ENCODE measurements at places on chromosomes 12 and 14.

- no peak for DNase-seq
Observed at GRCh38 chr12:109537136-109537535, 36.2 kb downstream of the MMAB start.

- DNase-seq, result no peak
Observed at GRCh38 chr14:99936738-99937474, 128.3 kb upstream of the EVL start.

GRCh38 chr14:61467296-61467695, 145.9 kb downstream of the PRKCH start:
- no peak for DNase-seq

DNA sequence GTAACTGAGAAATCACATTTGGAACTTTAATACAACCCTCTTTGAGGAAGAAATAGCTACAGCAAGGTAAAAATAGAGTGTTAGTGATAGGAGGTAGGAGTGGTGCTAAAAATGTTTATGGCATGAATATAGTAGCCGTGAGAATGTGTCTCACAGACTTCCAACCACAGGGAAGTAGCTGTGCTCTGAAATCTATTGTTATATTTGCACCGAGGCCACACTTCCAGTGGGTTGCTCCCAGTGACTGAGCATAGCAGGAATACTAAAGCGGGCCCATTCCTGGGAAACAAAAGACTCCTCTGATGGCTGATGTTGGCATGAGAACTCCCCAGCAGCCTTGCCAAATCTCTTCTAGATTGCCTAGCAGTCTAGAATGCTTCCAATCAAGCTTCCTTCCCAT, 174.1 kb upstream of the PLXNC1 start:
- no peak for DNase-seq

GRCh38 chr12:128715485-128715884, 108.3 kb downstream of the SLC15A4 start:
- no peak for DNase-seq

- DNase-seq, result no peak
Observed at GRCh38 chr12:125688881-125689280, 623.6 kb downstream of the AACS start.

DNA sequence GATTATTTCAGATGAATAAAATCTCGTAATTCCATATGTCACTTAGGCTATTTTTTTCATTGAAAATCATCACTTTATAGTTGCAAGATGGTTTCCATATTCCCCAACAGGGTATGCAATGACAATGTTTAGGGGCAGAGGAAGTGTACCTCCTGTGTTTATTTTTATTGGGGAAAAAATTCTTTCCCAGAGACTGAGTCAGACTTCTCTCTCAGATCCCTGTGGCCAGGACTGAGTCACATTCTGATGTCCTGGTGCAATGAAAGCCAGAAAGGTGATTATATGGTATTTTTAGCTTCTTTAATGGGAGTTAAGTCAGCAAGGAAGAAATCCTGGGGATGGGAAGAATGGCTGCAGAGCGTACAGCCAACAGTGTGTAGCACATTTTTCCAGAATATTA, 196.9 kb upstream of the ALG10 start:
- DNase-seq, result no peak

GRCh38 chr12:77231501-77231918, 166.1 kb upstream of the E2F7 start:
- no peak for DNase-seq

- no peak for DNase-seq
Observed at GRCh38 chr12:63948211-63948610, 103.7 kb downstream of the SRGAP1 start.

GRCh38 chr14:95361373-95362137, 41.8 kb upstream of the CLMN start:
- peak; percentile 80 for DNase-seq

GRCh38 chr14:32009976-32010581, 67.0 kb upstream of the ARHGAP5 start:
- no peak for DNase-seq

DNA sequence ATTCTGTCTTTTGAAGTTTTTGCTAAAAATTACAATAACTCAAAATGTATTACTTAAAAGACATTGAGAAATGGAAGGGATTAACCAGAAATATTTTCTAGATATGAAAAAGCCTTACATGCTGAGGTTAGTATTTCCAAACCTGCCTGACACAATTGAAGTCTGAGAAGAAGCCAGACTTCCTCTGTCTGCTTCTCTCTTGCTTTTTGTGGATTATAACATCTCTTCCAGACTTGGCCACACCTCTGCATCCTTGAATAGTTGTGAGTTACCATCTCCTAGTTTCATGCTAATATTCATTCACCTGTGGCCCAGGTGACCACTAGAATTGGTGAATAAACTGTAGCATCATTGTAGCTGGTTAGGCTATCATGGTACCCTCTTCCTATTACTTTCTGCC, 497.6 kb downstream of the SLC16A7 start:
- no peak for DNase-seq

DNA sequence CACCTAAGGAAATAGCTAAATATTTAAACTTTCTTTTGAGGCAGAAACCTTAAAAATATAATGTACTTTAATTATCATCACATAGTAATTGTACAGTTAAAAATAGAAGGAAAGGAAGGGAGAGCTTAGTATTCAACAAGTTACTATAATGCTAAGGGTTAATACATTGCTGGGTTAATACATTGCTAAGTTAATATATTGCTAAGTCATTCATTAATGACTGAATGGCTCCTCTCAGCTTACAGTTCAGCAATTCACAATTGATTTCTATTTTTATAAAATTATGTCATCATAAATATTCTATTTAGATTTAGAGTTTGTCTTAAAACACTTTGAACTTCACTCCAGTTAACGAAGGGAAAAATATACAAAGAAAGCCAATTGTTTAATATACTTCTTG, 207.9 kb downstream of the BMP4 start:
- DNase-seq, result no peak

DNA sequence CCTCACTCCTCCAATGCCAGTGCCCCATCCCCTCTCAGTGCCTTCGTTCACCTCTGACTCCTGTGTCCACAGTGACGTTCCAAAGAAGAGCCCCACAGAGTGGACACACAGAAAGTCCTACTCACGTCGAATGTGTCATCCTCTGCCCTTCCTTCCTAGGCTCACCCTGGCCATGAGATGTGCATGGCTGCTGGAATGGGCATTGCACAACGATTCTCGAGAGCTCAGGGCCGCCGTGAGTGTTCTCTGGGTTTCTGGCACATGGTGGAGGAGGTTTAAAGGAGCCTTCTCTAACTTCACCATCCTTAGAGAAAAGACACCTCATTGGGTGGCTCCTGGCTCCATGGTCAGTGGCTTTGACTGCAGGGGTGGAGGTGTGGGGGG, 12.8 kb upstream of the CEP170B start:
- no peak for DNase-seq

GRCh38 chr14:97641827-97642226, 844.6 kb downstream of the VRK1 start:
- DNase-seq, result no peak

GRCh38 chr12:122935318-122935717, 30.9 kb downstream of the ABCB9 start:
- no peak for DNase-seq

DNA sequence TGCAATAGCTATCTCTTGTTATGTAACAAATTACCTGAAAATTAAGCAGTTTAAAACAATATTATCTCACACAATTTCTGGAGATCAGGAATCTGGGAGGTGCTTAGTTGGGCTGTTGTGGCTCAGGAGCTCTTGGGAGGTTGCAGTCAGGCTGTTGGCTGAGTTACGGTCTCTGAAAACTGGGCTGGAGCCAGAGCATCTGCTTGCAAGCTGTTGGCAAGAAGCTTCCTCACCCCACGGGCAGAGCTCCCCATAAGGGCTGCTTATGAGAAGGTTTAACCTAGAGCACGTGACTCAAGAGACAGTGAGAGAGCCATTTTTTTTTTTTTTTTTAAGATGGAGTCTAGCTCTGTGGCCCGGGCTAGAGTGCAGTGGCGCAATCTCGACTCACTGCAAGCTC, 346.8 kb downstream of the ATP23 start:
- DNase-seq, result no peak

DNA sequence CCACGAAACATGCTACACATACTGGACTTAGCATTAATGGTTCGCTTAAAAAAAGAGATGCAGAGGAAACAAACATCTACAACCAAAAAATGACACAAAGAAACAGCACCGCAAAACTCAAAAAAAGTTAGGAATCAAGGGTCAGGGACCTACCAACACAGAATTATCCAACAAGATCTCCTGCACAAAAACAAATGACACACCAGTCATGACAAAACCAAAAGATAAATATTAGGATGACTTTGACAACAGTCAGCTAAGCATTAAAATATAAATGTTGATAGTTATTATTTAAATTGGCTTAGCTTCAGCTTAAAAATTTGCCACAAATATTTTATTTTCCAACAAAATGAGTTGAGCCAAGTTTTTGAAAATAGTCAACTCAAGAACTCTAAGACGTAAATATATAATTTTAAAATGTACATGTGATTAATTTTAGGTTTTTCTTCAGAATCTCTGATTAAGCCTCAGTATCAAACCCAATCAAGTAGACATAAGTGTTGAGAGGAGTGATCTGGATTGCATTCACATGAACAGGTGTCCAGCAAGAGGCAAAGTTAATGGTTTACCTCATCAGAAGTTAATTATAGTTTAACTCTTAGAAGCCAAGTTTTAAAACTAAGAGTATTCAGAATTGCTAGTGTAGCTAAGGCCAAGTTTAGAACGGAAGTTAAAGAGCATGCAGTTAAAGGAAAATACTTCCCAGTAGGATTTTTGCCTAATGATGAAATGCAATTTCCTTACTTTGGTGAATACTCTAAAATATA, 79.9 kb downstream of the HEATR5A start:
- no peak for DNase-seq

- DNase-seq, result no peak
Observed at GRCh38 chr14:105187935-105188524, 6.9 kb upstream of the NUDT14 start.

DNA sequence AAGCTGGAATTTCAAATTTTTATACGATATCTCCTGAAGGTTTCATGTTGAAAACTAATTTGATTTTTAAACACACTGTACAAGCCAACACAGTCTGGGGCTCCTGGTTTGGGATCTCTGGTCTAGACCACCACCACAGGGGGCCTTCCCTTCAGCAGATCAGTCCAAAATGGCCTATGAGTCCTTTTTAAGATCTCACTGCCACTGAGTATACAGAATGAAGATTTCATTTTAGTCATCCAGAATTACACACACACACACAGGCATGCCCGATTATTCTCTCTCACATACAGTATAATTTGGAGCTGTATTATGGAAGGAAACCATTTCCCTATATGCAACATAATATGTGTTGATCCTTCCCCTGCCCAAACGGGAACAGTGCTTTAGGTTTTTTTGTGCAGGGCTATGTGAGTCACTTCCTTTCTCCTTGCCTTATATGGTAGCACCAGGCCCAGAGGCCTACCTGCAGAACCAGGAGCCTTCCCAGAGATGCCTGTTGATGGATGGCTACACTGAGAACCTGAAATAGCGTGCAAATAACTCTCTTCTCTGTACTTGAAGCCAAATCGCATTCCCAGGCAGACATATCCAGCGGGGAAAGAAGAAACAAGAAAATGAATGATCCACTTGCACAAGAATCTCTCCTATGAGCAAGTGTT, 28.1 kb upstream of the WNK1 start:
- DNase-seq, result no peak

DNA sequence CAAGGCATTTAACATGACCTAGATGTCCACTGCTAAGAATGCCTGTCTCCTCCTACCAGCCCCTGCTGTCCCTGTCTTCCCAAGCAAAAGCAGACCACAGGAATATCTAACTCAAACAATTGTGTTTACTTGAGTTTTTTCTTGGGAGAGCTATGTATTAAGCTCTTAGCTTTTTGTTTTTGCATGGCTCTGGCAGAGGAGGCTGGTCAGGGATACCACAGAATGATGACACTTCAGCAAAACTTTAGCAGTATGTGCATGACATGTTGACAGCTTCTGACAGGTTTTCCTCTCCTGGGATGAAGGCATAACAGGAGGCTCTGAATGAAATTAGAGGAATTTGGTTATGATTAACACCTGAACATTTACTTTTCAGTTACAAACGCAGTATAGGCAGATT, 6.9 kb downstream of the TMBIM6 start:
- no peak for DNase-seq

DNA sequence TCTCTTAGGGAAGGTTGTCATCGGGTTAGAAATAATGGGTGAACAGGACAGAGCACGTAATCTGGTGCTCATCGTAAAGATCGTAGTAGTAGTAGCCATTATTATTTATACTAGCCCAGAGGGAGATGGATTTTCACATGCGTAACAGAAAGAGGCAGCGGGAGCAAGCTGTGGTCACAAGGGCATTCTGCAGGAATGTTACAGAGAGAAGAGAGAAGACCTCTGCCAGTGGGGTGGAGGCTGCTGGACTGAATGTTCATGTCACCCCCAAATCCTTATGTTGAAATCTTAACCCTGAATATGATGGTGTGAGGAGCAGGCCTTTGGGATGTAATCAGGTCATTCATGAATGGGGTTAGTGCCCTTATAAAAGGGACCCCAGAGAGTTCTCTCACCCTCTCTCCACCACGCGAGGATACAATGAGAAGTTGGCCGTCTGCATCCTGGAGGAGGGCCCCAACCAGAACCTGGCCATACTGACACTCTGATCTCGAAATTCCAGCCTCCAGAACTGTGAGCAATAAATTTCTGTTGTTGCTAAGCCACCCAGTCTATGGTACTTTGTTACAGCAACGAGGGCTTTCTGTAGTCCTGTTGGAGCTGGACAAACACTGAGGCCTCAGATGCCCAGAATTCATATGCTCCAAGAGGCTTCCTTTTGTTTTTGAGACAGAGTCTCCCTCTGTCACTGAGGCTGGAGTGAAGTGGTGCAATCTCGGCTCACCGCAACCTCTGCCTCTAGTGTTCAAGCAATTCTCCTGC, 131.2 kb upstream of the MED13L start:
- DNase-seq, result no peak

DNA sequence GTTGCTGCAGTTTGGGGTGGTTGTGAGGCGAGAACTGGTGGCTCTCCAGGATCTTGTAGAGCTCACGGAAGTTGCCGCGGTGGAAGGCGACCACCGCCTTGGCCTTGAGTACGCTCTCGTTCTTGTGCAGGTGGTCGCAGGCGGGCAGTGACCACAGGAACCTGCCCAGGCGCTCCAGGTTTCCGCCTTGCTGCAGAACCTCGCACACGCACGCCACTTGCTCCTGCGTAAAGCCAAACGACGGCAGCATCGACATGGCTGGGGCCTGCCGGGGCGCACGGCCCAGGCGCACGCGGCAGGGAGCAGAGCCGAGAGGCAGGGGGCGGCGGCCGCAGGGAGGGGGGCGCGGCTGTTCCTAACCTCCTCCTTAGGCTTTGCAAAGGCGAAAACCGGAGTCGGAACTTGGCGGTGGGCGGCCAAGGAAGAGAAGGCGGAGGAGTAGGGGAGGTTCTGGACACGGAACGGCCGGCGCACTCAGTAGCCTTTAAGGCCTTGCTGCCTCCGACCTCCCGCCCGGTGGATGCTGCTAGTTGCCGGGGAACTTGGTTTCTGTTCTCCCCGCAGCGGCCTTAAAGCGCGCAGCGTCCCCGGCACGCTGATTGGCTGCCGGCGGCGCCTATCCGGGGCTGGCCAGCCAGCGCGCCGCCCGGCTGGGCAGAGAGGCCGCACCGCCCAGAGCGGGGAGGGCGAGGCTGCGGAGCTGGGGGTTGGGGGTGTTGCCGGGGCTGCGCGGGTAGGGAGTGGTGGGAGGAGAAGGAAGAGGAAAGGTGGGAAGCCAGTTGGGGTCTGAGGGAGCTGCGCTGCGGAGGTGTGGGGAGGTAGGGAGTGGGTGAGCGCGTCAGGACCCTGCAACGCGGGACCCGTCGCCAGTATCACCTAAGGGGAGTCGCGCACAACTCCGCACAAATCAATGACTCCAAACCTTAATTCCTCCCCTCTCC, at the start of gene SIX1:
Gene SIX1 (minus strand): TSS at position 544 of the 941 bp plus-strand sequence. CDS start 288 bp downstream, at position 256.
- peak; percentile 97 for DNase-seq

Measured in 8988T (cell line).